Hematopoietic multipotent progenitor cell treated with erythropoietin and hydrocortisone succinate and interleukin-3 and kit ligand, for 15 days (in vitro differentiated cells): ENCODE measurements at places on chromosomes 7 and 10.

GRCh38 chr7:31111109-31111451 lies 59.0 kb downstream of the ADCYAP1R1 start:
- DNase-seq: no peak

- no peak for DNase-seq
Measured at GRCh38 chr10:115624448-115624847, 531.3 kb downstream of the ATRNL1 start.

DNA sequence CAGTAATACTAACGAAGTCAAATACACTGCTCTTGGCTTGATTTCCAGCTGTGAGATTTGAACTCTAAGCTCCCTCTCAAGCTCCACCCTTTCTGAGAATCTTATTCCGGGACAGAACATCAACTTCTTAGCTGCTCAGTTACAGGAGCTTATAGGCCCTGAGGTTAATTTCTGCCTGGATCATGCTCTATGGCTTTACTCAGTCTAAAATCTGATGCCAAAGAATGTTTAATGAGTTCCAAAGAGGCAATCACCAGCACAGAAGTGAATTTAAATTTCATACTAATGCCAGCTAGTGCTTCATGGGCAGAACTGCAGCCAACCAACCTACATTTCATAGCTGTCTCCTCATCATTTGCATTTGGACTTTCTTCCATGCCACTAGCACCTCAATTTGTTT lies 707.2 kb downstream of the MAGI2 start:
- DNase-seq: no peak

- no peak for DNase-seq
Measured at GRCh38 chr7:16818732-16819131, 13.9 kb upstream of the AGR2 start.

- DNase-seq: no peak
Measured at GRCh38 chr10:11678074-11678793, 63.9 kb upstream of the ECHDC3 start.

GRCh38 chr7:6330657-6331056 lies 58.2 kb upstream of the CYTH3 start:
- no peak for DNase-seq

GRCh38 chr10:92627845-92628480 lies 35.0 kb downstream of the KIF11 start:
- DNase-seq: no peak

DNA sequence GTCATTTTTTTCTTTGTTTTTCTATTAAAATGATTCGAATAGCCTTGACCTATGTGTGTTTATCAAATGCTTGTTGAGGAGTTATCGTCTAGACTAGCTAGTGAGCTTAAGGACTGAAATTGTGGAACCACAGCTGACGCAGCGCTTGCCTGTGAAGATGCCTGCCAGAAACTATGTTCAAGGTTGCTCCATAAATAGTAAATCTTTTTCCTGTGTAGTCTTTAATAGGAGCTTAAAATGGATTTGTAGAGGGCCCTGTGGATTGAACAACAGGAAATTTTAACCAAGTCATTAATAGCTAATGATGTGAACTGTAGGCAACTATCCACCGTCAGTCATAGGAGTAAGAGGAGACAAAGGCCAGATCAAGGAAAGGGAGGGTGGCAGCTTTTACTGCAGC lies 145.1 kb downstream of the GNAI1 start:
- DNase-seq: no peak

- DNase-seq: no peak
Measured at GRCh38 chr10:76127984-76128589, 696.7 kb downstream of the LRMDA start.

DNA sequence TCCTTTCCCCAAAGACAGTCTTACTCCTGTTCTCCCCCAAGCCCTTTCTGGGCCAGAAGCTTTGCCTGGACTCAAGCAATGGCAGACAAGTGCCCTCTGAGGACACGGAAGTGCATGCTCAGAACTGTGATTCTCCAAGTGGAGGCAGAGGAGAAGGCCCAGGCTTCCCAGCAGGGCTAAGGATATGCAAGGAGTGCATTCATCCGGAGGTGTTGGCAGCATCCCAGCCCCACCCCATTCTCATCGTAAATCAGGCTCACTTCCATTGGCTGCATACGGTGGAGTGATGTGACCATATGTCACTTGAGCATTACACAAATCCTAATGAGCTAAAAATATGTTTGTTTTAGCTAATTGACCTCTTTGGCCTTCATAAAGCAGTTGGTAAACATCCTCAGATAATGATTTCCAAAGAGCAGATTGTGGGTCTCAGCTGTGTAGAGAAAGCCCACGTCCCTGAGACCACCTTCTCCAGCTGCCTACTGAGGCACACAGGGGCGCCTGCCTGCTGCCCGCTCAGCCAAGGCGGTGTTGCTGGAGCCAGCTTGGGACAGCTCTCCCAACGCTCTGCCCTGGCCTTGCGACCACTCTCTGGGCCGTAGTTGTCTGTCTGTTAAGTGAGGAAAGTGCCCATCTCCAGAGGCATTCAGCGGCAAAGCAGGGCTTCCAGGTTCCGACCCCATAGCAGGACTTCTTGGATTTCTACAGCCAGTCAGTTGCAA lies 1.4 kb upstream of the RBP3 start:
- DNase-seq: no peak

GRCh38 chr10:46528171-46528671 lies 28.2 kb downstream of the GPRIN2 start:
- no peak for DNase-seq

DNA sequence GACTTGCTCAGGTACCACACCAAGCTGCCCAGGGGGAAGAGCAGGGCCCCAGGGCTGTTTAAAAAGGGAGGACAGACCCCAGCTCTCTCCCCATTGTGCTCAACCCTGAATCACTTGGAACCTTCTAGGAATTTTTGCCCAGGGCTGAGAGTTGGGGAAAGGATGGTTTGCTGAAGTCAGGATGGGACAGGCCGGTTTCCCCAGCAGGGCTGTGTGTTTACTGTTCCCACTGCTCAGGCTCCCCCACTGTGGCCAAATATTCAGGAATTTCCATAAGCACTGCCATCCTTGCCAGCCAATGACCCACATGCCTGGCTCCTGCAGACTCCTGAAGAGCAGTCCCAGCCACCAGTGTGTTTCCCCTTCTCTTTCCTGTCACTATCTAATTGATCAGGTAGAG lies 120.7 kb downstream of the WDFY4 start:
- DNase-seq: no peak

DNA sequence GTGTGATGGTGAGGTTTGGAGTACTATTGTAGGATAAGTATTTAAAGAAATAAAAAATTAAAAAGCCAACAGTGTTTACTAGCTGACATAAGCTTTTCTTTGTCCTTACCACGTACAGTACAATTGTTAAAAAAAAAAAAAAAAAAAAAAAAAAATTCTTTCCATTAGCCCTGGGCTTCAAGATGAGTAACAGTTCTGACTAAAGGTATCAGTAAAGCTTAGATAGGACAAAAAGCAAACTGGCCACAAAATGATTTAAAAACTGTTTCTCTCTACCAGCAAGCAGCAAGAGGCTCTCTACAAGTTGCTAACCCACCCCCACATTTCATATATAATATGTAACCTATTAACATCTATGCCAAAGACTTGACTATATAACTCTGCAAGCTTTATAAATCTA lies 17.5 kb downstream of the HYCC1 start:
- DNase-seq: no peak

- DNase-seq: no peak
Measured at GRCh38 chr7:106284714-106285050, at the start of gene NAMPT. NAMPT (minus strand) TSS chr7:106284983; CDS start chr7:106284884, 99 bp downstream.

- no peak for DNase-seq
Measured at GRCh38 chr7:132355048-132355447, 221.2 kb downstream of the PLXNA4 start.

DNA sequence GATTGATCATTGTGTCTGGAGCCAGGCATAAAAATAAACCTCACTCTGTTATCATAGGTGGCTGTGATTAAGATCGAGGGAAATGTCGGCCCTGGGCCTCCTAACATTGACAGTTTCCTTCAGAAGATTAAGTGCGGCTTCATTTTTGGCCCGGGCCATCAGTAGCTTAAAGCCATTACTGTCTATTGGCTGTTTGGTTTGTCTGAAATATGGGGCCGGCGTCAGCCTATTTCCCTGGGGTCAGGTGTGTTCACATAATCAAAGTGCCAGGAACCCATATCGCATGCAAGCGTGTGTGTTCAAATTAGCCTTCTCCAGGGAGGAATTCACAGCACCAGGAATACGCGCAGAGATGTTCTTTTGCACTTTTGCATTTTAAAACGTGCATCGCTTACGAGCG lies 114.7 kb downstream of the CUX1 start:
- DNase-seq: no peak

DNA sequence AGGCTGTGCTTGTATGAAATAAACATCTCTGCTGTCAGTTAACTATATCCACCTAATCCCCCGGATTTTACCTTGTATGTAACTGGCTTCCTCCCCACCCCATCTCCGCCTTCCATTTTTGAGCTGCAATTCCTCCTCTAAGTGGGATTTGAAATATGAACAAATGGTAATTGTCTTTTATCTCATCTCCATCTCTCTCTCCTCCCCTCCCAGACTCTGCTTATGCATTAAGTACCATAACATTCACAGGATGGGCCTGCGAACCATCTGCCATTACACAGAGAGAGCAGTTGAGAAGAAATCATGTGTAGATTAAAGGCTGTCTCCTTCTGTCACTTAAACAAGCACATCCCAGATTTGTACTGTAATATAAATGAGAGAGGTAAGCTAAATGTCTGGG lies 1169.9 kb downstream of the TYW1 start:
- no peak for DNase-seq

DNA sequence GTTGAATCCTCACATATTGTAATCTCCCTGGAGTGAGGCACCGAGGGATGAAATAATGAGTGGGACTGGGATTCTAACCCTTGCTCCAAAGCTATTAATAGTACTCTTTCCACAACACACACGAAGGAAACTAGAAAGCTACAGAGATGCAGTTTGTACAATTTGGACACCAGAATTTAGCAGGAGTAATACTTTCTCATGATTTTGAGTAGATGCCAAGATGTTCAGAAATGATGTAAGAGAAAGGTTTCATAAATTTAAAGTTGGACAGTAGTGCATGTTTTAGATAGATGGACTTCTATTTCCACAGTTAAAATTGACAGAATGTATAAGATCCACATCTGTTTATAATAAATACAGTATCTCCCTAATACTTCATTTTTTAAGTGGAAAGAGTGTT lies 46.5 kb downstream of the PRR15 start:
- no peak for DNase-seq

GRCh38 chr7:151225948-151226510 lies 976 bp downstream of the ABCF2 start:
- no peak for DNase-seq

GRCh38 chr10:70588859-70589570 lies 13.5 kb downstream of the PRF1 start:
- DNase-seq: no peak

- no peak for DNase-seq
Measured at GRCh38 chr10:103038570-103038969, 120.5 kb downstream of the CNNM2 start.

DNA sequence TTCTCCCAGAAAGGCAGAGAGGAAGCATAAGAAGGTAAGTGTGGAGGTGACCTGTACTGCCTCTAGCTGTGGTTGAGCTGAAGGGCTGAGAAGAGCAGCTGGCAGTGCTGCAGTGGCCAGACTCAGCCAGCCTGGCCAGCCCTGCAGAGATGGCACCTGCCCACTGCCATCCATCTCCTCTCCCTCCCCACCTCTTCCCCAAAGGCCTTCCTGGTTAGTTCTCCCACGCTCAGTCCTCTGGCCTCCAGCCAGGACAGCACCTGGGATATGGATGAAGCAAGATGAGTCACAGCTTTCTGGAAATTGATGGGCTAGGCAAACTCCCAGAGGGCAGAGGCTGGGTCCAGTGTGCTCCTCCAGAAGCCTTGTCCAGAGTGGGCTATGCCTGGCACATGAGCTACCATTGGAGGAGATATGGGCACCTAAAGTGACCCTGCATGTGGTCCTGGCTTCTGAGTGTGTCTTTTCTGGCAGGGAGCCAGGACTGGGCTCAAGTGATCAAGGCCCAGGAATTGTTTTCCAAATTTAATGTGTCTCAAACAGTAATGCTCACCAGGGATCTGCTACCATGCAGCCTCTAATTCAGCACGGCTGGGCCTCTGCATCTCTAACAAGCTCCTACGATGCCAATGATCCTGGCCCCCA lies 81.0 kb upstream of the CACUL1 start:
- DNase-seq: no peak

GRCh38 chr7:39614299-39614698 lies 9.1 kb upstream of the RALA start:
- no peak for DNase-seq

DNA sequence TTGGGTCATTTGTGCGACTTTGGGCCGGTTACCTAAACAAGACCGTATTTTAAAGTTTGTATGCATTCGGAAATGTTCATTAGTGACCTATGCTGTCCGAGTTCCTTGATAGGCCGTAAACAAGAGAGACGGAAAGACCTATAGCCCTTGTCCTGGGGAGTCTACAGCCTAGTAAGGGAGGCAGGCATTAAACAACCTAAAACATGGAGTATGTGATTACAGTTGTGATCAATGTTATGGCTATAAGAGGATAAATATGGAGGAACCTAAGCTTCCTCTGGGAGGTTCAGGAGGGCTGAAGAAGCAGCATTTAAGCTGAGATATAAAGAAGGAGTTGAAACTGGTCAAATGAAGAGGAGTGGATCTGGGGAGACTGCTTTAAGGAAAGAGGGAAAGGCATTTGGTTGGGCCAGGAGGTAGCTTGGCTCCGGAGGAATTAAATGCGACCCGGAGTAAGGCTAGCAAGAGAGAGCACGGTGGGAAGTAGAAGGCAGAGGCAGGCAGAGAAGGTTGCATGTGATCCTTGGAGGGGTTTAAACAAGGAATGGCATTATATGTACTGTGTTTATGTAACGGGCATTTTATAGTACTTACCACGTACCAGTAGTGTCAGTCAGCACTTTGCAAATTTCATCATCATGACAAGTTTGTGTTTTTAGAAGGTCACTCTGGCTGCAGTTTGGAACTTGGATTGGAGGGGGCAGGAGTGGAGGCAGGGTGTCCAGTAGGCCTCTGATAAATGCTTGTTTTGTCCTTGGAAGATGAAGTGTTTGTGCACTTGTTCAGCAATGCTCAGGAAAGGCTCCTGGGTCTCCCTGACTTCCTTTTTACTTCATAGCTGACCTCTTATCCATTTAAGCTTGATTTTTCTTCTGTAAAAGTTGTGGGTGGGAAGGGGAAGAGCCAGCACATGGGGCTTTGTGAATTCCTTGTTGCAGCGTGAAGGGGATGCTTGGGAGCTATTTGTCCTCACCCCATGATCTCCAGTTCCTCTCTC lies 1.0 kb upstream of the AVPI1 start:
- DNase-seq: no peak

DNA sequence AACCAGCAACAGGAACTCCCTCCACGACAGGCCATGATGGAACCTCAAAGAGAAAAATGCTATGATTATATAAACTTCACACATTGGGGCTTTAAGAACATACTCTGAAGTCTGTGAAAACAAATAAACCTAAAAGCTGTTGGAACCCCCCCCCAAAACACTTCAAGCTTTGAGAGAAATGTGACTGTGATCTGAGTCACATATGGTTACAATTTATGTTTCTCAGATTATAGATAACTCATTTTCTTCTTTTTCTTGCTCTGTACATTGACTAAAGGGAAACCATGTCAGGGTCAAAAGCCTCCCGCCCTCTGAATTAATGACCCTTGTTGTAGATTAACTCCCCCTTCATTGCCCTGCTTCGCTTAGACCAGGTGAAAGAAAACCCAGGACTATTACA lies 15.8 kb downstream of the VOPP1 start:
- no peak for DNase-seq

- no peak for DNase-seq
Measured at GRCh38 chr10:11689945-11690736, 52.0 kb upstream of the ECHDC3 start.
